Ovary (tissue), 10 donors: ENCODE measurements at places on chromosomes 4 and X. TPM values are rescaled to one million over a fixed set of nuclear protein-coding genes. Genes with fewer than 3 reads are reported as not detected.

- no peaks in the 10 kb centered on the region for H3K27me3 ChIP-seq
- H3K36me3 ChIP-seq, result no peaks in the 10 kb centered on the region
- no peaks in the 10 kb centered on the region for H3K4me1 ChIP-seq
- no peak for DNase-seq
Measured at GRCh38 chrX:148700021-148700420, 199.6 kb downstream of the AFF2 start.

DNA sequence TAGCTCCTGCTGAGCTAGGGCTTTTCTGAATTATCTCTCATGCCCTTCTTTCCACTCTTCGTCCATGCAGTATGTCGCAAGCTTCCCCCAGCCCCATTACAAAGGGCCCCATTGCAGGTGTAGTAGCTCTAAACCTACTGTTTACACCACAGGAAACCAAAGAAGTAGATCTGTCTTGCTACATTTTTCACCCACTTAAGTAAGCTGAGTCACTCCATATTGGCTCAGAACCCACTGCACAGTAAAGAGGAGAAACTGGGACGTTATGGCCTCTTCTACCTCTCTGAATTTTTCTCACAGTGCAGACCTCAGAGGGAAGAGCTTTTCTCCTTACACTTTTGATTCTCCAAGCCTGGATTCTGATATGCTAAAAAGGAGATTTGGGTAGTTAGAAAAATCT is 200.2 kb downstream of the SMARCA1 start:
- H3K27ac ChIP-seq, result no peak overlapping the region
- H3K4me1 ChIP-seq, result no peaks in the 10 kb centered on the region
- DNase-seq, result no peak
- no peak overlapping the region for H3K4me3 ChIP-seq
- H3K27me3 ChIP-seq, result no peaks in the 10 kb centered on the region

DNA sequence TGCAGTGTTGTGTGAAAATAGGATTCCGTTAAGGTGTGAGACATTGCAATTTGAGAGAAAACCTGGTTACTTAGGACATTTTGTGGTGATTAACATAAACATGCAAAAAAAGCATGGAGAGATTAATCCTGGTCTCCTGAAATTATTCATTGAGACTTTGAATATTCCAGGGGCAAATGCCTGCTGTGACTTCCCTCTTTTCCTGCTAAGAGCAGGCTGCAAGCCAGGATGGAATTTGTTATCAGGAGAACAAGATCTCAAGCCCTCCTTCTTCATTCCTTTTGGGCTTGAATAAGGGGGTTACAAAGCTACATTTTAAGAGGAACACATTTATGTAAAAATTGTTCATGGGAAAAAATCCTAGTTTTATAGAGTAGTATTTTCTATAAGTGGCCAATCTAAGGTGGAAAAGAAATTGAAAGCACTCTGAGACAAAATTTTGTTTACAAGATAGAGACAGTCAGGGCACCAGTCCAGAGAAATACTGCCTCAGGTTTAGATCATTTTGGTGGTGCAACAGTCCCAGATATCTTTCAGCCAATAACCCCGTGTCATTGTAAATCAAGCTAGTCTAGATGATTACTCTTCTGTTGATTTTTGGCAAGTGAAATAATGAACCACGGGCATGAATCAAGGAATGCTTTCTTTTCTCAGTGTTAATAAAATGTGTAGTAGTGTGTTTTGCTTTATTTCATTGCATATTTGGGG is 1528.3 kb upstream of the AGA start:
- no peaks in the 10 kb centered on the region for H3K4me1 ChIP-seq
- H3K4me3 ChIP-seq, result no peak overlapping the region
- no peaks in the 10 kb centered on the region for H3K27me3 ChIP-seq
- no peak for DNase-seq

- H3K27ac ChIP-seq, result no peak overlapping the region
- no peaks in the 10 kb centered on the region for H3K27me3 ChIP-seq
- H3K4me1 ChIP-seq, result no peaks in the 10 kb centered on the region
- H3K4me3 ChIP-seq, result no peak overlapping the region
Measured at GRCh38 chrX:140165849-140166248, 200.5 kb upstream of the CXorf66 start.

- no peak overlapping the region for H3K27ac ChIP-seq
- DNase-seq, result no peak
- H3K36me3 ChIP-seq, result no peaks in the 10 kb centered on the region
- no peak overlapping the region for H3K4me3 ChIP-seq
Measured at GRCh38 chrX:12229986-12230385, 91.7 kb downstream of the FRMPD4 start.

DNA sequence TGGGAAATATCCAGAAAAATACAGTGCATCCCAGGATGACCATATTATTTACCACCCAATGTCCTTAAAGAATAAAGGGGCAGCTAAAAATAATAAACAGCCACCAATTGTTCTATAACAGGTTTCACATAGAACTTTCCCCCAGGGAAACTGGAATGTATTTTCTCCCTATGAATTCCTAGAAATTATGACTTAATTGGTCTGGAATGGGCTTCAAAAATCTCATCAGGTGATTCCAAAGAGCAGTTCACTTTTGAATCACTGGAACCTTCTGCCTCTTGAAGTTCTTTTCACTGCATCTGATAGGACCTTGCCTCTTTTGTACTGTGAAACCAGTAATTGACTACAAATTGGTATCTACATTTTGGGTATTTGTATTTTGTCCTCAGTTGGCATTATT is 119.3 kb downstream of the ZNF330 start:
- no peak overlapping the region for H3K27ac ChIP-seq
- H3K36me3 ChIP-seq, result no peaks in the 10 kb centered on the region
- no peak overlapping the region for H3K4me3 ChIP-seq
- no peaks in the 10 kb centered on the region for H3K27me3 ChIP-seq
- no peaks in the 10 kb centered on the region for H3K4me1 ChIP-seq
- no peak for DNase-seq

DNA sequence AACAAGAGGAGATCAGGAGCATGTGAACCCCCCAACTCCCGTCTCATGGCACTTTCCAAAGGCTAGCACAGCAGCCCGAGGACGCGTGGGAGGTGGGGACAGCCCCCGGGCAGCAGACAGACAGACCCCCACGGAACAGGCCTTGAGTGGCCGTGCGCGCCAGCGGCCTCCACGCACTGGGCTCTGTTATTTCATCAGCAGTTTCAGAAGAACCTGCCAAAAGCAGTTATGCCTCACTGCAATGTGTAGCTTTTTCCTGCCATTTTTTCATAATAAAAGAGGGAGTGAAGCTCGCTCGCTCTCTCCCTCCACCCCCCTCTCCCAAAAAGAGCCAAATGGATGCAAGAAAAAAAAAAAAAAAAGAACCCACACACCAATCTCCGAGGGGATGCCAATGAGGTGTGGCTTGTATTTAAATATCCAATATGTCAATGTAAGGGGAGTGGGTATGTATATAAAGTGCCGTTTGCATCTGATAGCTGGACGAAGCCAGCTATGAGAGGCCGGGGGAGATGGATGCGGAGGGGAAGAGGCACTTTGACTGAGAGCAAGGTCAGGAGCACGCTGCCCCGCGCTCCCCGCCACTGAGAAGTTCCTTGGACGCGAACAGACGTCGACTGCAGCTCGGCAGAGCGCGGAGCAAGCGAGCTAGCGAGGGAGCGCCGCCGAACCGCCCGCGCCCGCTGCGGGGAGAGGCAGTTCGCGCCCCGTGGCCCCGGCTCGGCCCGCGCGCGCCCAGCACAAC is at the start of gene FGF16:
FGF16 (plus strand) TSS at position 482 of the 745 bp plus-strand sequence. CDS start 286 bp downstream, outside the sequence.
- no peak for DNase-seq
- H3K36me3 ChIP-seq, result no peaks in the 10 kb centered on the region
- no peaks in the 10 kb centered on the region for H3K4me1 ChIP-seq
- no peaks in the 10 kb centered on the region for H3K27me3 ChIP-seq

HTATSF1 gene
- 72.3 TPM for total RNA-seq

RAB40A gene
- total RNA-seq, result 2.2 TPM

HSFX3 gene
- total RNA-seq, result not detected

CTAG1A gene
- total RNA-seq, result 0.35 TPM

PHF8 gene
- total RNA-seq, result 33.4 TPM

RHOXF2B gene
- total RNA-seq, result not detected

MPC1L gene
- not detected for total RNA-seq
